Heart left ventricle (tissue), 16 donors: ENCODE measurements at places on chromosomes 1 and 21. TPM values are rescaled to one million over a fixed set of nuclear protein-coding genes. Genes with fewer than 3 reads are reported as not detected.
A peak's percentile ranks its signal among the peaks of the same experiment; 100 is the strongest.

CATSPERE gene
- polyA plus RNA-seq: 0.11 TPM

WNT9A gene
- polyA plus RNA-seq: 0.54 TPM

ARHGEF19 gene
- polyA plus RNA-seq: 3.5 TPM

GRCh38 chr1:111814642-111815041 is 58.9 kb downstream of the DDX20 start:
- no peak for DNase-seq

DNA sequence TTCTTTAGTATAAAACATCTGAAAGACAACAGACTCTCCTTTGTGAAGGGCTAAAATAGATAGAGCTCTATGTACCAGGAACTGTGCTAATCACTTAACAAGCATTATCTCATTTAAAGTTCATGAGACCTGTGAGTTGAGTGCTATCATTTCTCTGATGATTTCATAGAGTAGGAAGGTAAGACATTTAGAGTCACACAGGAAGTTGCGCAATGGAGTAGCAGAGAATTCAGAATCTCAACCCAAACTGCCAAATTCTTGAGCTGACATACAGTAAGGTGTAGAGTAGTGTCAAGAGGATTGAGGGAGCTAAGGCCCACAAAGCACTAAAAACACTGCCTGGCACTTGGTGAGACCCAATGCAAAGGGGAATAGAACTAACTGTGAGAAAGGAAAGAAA is 384.3 kb downstream of the NTNG1 start:
- DNase-seq: no peak

DNA sequence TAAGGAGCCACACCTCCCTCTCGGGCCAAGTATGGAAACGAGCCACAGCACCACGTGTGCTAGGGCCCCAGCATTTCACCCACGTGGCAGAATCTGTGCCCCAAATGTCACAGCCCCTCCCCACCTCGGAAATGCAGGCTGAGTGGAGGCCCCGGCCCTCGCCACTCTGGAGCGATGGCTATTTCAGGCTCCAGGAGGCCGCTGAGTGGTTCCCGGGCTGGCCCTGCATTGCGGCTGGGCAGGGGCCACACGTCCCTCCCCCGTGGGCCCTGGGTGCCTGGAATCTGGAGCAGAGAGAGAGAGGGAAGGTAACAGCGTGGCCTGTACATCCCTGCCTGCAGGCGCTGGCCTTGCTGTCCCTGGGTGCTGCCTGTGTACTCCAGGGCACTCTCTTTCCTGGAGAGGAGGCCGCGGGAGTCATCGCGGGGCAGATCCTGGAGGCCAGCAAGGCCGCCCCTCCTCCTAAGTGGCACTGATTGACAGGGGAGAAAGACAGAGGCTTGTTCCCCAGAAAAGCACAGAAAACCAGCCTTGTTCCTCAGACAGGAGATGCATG is 68.0 kb upstream of the TRAPPC10 start:
- no peak for DNase-seq

- DNase-seq: no peak
Measured at GRCh38 chr1:241323514-241324195, 33.4 kb downstream of the RGS7 start.

- DNase-seq: no peak
Measured at GRCh38 chr1:200134116-200134515, 106.6 kb downstream of the NR5A2 start.

- no peak for DNase-seq
Measured at GRCh38 chr1:73947009-73947408, 251.0 kb downstream of the LRRIQ3 start.

DNA sequence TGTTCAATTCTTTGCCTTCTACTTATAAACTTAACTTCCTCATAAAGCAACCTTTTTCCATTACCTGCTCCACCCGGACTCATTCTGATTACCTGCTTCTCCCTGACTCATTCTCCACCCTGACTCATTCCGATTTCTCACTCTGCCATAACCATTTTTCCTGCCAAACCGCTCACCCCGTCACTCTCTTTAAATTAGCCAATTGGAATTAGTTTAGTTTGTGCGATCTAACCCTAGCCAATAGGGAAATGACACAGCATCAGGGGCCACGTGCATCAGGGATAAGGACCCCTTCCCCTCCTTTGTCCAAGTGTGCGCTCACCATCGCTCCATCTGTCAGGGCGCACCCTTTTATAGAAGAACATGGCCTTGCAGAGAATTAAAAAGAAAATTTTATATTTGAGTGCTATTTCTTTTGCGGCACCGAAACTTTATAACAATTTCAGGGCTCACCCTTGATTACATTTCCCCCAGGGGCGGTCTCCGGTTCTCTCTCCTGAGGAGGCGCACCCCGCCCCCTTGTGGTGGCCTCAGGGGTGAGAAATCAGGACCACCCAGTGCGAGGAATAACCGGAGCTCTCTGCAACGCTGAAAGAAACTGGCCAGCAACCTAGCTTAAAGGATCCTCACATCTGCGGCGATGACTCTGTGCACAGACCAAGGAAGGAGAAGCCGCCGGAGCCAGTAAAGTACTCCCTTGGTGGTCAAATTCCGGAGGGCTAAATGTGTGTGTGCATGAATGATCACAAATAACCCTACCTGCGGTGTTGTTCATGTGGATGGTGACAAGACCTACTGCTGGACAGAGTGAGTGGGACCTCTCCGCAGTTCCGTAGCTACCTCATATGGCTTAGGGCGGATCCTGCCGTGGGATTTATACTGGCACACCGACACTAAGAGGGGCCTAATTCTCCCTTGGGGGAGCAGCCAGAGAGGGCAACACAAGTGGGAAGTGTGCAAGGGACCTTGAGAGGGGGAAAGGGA is 30.3 kb upstream of the CBR3 start:
- DNase-seq: peak; percentile 49

DNA sequence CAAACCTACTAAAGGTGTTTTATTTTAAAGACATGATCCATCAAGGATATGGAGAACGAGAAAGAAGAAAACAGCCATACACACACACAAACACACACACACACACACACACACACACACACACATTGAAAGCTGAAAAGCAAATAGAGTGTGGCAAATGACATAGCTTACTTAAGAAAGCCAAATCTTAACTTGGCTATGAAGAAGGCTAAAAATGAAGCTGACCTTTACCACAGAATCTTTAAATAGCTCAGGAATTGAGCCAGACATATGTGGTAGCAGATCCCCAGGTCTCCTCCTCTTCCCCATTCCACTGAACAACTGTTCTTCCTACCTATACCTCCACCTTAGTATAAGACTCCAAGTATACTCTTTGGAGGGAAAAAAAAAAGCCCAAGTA is 185.6 kb downstream of the CLEC20A start:
- no peak for DNase-seq

GRCh38 chr1:98316286-98316905 is 345.1 kb upstream of the SNX7 start:
- DNase-seq: no peak

- DNase-seq: no peak
Measured at GRCh38 chr1:234125283-234125682, 220.8 kb downstream of the SLC35F3 start.

GRCh38 chr1:222547260-222547614 is 667 bp downstream of the HHIPL2 start:
- DNase-seq: no peak

GRCh38 chr1:168466092-168466713 is 77.6 kb downstream of the XCL2 start:
- DNase-seq: peak; percentile 22
